ENCODE measurements at places on chromosomes 16 and 17.

GRCh38 chr16:84570739-84571403 lies 47.0 kb downstream of the COTL1 start:
- no peak for DNase-seq

GRCh38 chr16:66197668-66198278 lies 168.7 kb upstream of the CDH5 start:
- DNase-seq, result no peak

- no peak for DNase-seq
These were observed 1.6 kb downstream of the CPPED1 start for GRCh38 chr16:12802048-12802447.

DNA sequence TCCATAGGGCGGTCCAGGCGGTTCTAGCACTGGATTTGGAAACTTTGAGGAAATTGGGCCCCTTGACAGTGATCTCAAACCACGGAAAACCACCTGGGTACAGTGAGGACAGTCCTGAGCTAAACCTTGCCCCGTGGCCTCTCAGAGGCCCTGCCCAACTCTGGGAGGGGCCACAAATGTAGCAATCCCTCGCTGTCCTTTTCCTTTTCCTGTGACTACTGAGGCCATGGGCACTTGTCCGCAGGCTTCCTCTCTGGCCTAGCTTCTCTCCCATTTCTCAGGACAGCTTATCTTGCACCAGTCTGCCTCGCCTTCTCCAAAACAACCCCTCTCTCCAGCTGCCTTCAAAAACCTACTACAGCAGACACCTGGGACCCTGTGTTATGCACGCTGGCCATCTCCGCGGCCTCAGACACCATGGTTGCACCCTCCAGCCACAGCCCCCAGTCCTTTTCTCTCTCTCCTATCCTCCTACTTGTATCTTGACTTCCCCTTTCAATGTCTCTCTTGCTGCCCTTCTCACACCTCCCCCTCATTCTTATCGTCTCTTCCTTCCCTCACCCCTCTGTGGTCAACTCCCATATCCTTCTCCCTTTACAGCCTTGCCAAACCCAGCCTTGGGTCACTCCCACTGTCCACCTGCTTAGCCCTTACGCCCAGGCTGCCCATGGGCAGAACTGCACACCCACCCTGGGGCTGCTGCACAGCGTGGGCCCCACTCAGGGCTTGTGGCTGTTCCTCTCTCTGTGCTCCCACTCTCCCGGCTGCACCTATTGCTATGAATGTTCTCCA lies 7.6 kb downstream of the SCPEP1 start:
- no peak for DNase-seq

- DNase-seq, result no peak
These were observed 104.4 kb downstream of the CMIP start for GRCh38 chr16:81548876-81549546.

- DNase-seq, result no peak
These were observed 3.5 kb upstream of the SALL1 start for GRCh38 chr16:51154271-51155171.

DNA sequence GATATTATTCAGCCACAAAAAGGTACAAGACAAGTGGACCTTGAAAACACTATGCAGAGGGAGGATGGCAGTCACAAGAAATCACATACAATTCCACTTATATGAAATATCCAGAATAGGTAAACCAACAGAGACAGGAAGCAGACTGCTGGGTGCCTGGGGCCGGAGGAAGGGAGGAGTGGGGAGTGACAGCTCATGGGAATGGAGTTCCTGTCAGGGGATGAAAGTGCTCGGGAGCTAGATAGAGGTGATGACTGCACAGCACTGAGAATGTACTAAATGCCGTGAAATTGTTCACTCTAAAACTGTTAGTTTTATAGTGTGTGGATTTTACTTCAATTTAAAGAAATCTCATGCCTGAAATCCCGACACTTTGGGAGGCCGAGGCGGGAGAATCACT lies 74.2 kb upstream of the MED9 start:
- no peak for DNase-seq

GRCh38 chr17:75008373-75008772 lies 4.1 kb upstream of the MRPL58 start:
- DNase-seq, result no peak

DNA sequence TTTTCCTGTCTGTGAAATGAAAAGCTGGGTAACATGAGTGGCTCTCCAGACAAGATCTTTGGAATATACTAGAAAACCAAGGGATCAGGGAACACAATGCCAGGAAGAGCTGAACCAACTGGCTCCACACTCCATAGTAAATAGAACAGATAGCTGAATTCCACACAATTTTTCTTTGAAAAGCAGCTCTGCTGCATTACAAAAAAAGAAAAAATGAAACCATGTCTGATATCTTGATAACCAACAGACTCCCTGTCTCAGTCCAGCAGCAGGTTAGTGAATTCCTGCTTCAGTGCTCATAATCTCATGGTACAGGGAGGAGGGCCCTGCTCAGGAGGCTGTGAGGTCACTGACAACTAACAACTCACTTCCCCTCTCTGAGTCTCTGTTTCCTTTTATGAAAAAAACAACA lies 97.1 kb downstream of the CDH11 start:
- DNase-seq, result no peak

GRCh38 chr16:20880867-20881502 lies 19.2 kb downstream of the DCUN1D3 start:
- no peak for DNase-seq

Measured in SHP77 (cell line).